ENCODE measurements at places on chromosomes 4 and X.

GRCh38 chr4:57074744-57075143, 35.4 kb downstream of the IGFBP7 start:
- DNase-seq, result no peak

GRCh38 chr4:184317234-184317918, 99.7 kb upstream of the ENPP6 start:
- no peak for DNase-seq

DNA sequence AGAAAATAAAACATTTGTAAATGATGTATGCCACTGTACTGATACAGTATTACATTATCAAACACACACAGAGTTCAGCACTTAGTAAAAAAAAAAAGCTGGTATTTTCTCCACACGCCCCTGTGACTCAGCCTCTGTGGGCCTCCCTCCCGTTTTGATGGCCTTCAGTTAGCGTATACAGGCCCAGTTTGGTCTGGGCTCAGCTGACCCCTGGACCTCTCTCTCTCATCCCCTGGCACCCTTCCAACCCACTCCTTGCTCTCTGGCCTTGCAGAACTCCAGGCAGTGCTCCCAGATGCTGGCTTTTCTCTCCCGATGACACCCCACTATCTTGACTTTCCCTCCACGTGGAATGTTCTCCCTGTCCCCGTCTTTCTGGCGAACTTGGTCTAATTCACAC, 89.0 kb upstream of the LIMCH1 start:
- no peak for DNase-seq

DNA sequence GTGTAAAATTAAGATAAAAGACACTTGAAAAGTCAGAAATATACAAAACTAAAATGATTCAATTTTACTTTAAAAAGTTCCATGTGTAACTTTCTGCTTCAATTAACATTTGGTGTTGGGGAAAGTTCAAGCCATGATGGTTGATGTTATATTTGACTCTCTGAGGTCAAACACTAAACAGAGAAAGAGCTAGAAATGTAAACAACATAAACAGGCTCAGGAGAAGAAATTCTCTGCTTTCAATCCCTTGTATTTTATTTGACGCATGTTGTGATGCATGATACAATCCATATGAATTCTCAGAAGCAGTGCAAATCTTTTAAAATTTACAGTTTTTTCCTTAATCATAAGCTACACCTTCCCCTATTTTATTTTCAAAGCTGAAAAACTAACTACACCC, 822.4 kb downstream of the PCDH18 start:
- no peak for DNase-seq

GRCh38 chr4:173535165-173535902, 5.3 kb upstream of the HAND2 start:
- no peak for DNase-seq

- DNase-seq, result no peak
Measured at GRCh38 chrX:102765217-102765616, 44.7 kb downstream of the GPRASP3 start.

DNA sequence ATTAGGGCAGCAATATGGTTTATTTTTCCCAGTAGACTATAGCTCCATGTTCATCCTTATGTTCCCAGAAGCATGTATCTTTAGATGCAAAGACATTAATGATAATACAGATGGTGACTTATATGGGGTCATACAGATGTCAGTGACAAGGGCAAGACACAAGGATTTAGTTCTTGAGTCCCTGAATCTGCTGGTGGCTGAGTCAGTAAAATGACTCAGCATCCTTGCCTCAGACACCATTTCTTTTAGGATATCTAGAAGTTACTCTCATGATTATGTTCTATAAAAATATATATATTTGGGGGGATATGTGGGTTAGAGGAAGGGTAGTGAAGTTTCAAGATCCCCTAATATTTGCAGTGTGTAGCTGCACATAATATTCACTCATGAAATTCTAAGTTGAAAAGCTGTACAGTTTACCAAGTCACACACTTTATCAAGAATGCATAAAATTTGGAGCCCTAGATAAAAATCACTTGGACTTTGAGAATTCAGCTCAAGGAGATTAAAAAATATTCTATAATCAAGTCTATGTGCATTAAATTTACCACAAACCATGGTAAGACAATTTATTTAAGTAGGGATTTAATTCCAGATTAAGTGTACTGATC, 101.9 kb downstream of the LNX1 start:
- no peak for DNase-seq

GRCh38 chrX:35858361-35858760, 60.2 kb downstream of the MAGEB16 start:
- no peak for DNase-seq

- DNase-seq, result no peak
Measured at GRCh38 chr4:95193391-95194224, 355.2 kb downstream of the UNC5C start.

DNA sequence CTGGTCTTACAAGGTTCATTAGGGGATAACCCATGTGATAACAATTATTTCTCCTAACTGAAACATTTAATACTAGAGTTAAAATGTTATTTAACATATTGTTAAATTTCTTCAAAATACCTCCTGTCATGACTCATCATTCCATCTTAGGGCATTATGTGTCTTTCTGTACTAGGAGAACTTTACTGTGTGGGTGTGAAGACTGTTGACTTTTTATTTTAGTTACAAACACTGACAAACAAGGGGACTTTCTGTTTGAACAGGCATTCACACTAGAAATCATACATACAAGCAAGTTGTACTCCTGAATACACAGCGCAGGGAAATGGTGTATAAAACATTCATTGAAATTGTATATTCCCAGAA, 175.9 kb downstream of the FBXW7 start:
- DNase-seq, result no peak

- DNase-seq, result no peak
Measured at GRCh38 chrX:31223817-31224216, 152.0 kb upstream of the FTHL17 start.

- no peak for DNase-seq
Measured at GRCh38 chr4:89357340-89357739, 49.7 kb upstream of the GPRIN3 start.

DNA sequence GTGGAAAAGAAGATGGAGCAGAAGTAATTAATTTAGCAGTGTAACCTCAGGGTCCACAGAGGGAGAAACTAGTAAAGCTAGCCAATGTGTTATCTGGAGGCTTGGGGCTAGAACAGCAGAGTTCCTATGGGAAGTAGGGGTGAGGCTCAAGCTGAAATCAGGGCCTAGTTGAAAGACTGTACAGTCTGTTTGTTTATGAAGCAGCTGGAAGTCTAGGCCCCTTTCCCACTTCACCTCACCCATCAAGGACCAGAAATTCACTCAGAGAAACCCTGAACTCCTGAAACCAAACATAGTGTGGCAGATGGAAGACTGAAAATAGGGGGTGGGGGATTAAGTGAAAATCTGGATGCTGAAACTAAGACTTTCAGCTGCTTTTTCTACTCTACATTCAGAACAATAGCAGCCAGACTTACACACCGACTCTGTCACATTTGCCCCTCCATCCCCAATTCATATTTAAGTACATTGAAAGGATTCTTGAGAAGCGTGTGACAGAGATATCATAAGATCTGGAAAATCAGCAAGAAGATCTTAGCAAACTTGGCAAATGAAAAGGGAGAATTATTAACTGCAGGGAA, 32.6 kb upstream of the FAM241A start:
- no peak for DNase-seq

DNA sequence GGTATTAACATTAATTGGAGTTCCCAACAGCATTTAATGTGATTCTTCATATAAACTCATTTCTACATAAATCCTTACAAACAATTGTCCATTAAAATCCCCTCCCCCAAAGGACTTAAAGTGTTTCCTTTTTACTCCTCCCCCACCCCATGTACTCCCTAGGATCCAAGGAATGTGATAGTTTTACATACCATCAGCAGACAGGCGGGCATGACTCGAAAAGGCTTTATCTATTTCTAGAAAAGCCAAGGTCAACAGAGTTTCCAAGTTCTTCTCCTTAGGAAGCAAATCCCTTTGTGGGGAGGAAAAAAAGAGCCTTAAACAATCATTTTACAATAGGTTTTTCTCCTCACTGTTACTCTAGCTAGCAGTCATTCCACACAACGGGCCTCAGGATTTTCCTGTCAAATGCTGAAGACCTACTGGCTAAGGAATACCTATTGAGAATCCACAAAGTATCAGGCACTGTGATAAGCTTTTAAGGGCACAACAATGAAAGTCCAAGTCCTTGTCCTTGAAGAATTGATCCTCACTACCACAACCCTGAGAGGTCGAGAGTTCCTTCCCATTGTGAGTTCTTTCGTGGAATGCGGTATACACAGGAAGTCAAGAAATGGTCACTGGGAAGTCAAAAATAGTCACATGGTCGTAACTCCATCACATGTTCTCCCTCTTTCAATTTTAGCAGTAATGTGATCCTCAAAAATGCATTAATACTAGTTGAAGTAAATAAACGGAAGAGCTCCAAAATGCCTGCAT, 7.2 kb downstream of the PPM1K start:
- no peak for DNase-seq

- no peak for DNase-seq
Measured at GRCh38 chr4:5730436-5730835, 19.4 kb downstream of the EVC start.

DNA sequence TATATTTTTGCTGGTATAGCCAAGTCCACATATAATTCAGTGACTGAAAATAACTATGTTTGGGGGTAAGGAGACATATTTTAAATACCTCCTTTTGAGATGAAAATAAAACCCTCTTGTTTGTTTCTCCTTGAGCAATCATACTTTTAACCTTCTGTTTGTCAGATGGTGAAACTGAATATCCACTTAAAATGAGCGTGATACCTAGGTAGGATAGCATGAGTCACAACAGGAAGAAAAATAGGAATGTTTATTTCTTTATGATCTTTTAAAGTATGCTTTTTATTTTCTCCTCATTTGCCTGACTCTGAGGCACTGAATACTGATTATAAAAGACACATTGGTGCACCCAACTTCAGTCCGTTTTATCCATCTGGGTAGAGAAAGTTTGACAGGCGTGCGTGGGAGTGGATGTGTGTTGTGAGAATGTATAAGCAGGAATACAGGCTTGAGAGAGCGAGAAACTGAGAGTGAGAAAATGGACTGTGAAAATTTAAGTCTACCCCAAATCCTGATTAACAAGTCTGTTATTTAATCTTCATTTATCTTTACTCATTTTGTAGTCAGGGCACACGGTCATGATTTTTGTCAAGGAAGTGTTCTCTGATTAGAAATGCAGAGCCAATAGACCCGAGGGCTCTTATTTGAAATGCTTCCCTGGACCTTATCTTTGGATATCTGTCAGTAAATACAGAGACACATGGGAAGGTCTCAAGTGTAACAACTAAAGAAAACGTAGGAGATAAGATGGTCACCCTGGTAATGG, 62.1 kb upstream of the ANTXR2 start:
- no peak for DNase-seq
